ENCODE measurements at places on chromosomes 2 and 18.

- peak; percentile 73 for DNase-seq
Measured at GRCh38 chr2:10408649-10409579, 39.2 kb downstream of the ODC1 start.

DNA sequence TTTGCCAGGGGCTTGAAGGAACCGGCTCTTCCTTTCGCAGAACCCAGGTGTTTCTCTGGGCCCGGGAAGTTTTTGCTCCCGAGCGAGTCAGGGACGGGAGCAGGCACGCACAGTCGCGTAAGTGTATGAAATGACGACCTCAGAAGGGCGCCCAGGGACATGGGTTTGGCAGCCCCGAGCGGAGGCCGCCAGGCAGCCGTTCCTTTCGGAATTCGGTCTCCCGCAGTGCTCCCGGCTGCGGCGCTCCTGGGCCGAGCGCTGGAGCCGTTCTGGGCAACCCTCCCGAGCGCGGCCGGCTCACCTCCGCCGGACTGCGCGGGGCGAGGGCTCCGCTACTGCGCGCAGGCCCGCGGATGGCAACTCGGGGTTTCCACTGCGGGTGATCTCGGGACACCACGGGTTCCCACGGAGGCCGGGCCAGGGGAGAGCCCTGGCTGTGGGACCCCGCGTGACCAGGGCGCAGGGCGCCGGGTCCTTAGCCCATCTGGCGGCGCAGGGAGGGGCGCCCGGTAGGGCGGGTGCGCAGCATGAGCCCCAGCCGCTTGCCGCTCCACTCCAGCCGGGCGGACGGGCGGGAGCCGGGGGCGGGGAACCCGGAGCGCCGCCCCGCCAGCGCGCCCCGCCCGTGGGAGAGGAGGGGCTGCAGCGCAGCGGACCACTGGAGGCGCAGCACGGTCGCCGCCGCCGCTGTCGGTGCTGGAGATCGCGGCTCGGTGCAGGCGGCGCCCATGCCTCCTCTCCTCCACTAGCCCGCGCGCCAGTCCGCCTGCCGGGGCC, at the start of gene OSBPL6:
Gene OSBPL6 (plus strand): TSS at position 690 of the 777 bp plus-strand sequence. CDS start 111,673 bp downstream, outside the sequence.
- DNase-seq, result peak; percentile 65

- DNase-seq, result no peak
Measured at GRCh38 chr2:17051538-17051937, 385.9 kb upstream of the CYRIA start.

GRCh38 chr18:45073556-45073955, 392.9 kb downstream of the SETBP1 start:
- no peak for DNase-seq

GRCh38 chr18:46155641-46156051, 51.5 kb downstream of the HAUS1 start:
- DNase-seq, result peak; percentile 87

GRCh38 chr2:102664471-102664909, 45.1 kb downstream of the SLC9A2 start:
- DNase-seq, result peak; percentile 75
